ENCODE measurements at places on chromosomes 6 and 20.

DNA sequence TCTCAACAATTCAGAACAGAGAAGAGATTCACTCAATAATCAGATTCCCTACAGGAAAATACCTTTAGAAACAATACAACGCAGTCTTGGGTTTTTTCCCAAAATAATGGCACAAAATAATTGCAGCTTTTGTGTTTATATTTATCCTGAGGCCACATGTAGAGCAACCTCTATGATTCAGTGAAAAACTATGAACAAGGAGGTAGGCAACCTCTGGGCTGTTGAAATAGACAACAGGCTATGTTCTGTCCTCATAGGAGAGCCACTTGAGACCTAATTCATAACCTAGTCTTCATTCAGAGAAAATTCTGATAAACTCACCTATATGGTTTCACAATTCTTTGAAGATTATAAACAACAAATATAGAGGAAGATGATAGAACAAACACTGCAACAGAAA lies 118.3 kb downstream of the KHDC1L start:
- DNase-seq, result no peak

GRCh38 chr6:16223362-16223761 lies 15.0 kb upstream of the GMPR start:
- no peak for DNase-seq

- no peak for DNase-seq
Measured at GRCh38 chr6:155186052-155186658, 77.7 kb upstream of the CLDN20 start.

DNA sequence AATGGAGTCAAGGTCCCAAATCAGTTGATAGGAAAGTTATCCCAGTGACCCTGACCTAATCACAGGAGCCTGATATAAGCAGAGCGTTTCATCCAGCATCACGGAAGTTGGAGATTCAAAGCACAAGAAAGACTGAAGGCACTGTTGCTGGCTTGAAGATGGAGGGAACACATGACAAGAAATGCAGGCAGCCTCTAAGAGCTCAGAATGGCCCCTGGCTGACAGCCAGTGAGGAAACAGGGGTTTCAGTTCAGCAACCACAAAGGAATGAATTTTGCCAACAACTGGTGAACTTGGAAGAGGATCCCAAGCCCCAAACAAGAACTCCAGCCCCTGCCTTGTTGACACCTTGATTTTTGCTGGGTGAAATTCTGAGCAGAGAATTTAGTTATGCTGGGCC lies 778.5 kb downstream of the MAFB start:
- DNase-seq, result no peak

DNA sequence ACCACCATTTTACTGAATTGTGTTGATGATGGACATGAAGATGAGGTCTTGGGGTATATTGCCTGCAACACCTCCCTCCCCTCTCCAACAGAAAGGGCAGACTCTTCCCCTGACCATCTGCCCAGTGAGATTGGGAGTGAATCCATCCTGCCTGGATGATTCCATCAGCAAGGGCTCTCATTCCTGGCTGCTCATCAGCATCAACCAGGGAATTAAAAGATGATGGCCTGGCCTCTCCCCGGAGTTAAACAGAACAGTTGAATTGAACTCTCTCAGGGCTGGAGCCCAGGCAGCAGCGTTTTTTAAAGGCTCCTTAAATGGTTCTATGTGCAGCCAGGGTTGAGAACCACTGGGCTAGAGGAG lies 14.6 kb upstream of the MRPS18A start:
- no peak for DNase-seq

GRCh38 chr6:43861212-43861894 lies 91.3 kb downstream of the VEGFA start:
- no peak for DNase-seq

DNA sequence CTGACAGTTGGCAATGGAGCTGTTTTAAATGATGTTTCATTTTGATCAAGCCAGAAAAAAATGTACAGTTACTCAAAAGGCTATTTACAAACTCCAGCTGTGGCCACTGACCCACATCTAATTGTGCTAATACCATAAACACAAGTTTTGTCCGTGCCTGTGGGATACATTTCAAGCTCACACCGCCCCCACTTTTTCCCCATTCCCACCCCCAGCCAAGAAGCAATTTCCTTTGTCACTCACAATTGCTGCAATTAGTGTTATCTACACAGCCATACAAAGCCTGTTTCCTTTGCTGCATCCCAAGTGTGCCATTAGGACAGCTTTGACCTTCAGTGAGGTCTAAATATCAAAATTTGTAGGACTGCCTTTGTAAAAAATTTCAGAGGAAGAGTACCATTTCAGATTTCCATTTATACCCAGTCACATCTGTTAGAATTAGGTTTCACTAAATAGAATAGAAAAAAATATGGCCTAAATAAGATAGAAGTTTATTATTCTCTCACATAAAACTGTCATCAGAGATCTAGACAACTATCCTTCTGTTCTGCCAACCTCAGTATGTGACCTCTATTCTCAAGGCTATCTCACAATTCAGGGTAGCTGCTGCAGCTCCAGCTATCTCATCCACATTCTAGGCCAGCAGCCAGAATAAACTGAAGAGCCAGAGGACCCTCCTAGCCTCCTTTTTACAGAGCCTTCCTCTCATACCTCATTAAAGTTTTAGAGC lies 202.6 kb downstream of the NFATC2 start:
- DNase-seq, result no peak

- no peak for DNase-seq
Measured at GRCh38 chr20:63652192-63652980, 838 bp downstream of the STMN3 start.

GRCh38 chr6:47086051-47086770 lies 44.1 kb upstream of the ADGRF1 start:
- no peak for DNase-seq

- DNase-seq, result no peak
Measured at GRCh38 chr6:39214846-39215639, 14.2 kb downstream of the KCNK5 start.

- DNase-seq, result no peak
Measured at GRCh38 chr20:11338496-11339306, 579.0 kb upstream of the BTBD3 start.

- no peak for DNase-seq
Measured at GRCh38 chr6:44495036-44495901, 107.8 kb downstream of the CDC5L start.

- no peak for DNase-seq
Measured at GRCh38 chr6:88722686-88723085, 240.7 kb downstream of the RNGTT start.

GRCh38 chr6:15522856-15523529 lies 139.8 kb downstream of the DTNBP1 start:
- DNase-seq, result no peak

DNA sequence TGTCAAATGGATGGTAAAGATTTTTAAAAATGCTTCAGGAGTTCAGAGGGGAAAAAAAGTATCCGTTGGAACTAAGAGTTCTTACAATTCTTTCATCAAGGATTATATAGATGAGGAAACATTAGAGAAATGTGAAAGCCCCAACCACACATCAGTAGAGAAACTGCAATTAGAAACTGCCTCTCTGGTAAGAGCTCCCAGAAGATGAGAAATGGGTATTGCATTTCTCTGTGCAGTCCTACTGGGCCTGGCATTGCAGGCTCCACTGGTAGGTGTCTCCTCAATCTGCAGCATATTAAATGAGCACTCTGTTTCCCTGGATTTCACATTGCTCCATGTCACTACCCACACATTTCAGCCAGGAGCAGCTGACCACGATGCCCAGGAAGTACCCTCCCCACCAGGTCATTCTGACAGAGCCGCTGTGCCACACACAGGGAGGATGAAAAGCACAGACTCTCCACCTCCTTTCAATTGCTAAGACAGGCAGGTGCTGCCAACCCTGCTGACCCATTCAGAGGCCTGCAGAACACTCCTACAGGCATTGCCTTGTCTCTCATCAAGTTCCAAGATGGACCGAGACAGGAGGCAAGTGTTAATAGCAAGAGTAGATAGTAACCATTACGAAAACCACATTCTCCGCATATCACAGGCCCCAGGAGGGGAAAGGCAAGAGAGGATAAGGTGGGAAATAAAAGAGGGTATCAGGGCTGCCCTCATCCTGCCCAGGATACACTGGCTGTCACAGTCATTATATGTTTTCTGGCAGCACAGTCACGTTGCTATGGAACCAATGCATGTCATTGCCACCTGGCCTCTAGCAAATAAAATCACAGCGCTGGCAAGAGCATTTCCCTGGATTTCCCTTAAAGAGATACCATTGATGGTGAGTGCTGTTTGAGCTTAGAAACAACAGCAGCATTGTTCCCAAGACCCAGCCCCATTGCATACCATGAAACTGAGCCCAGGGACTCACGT lies 241.7 kb downstream of the ATXN1 start:
- DNase-seq, result peak; percentile 40

DNA sequence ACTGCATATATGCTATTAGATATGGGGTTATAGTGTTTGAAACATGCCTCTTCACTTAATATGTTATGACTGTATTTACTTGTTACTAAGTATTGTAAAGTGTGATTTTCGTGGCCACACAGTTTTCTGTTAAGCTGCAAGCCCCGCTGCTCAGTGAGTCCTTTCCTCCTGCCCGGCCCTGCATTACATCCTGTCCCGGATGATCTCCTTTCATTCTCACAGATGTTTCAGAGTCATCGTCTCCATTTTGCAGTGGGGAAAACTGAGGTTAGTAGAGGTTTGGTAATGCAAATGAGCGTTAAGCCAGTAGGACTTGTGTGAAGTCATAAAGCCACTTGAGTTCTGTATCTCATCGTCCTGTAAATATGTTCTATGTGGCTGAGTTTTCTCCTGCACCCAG lies 155.5 kb downstream of the CFAP61 start:
- no peak for DNase-seq

Data from inflammatory macrophage treated with lipopolysaccharide for 1 hour (primary cell).